LoVo (cell line): ENCODE measurements at places on chromosomes 12 and 14.

- no peak for DNase-seq
Observed at GRCh38 chr12:79300199-79300568, 390.6 kb downstream of the PAWR start.

DNA sequence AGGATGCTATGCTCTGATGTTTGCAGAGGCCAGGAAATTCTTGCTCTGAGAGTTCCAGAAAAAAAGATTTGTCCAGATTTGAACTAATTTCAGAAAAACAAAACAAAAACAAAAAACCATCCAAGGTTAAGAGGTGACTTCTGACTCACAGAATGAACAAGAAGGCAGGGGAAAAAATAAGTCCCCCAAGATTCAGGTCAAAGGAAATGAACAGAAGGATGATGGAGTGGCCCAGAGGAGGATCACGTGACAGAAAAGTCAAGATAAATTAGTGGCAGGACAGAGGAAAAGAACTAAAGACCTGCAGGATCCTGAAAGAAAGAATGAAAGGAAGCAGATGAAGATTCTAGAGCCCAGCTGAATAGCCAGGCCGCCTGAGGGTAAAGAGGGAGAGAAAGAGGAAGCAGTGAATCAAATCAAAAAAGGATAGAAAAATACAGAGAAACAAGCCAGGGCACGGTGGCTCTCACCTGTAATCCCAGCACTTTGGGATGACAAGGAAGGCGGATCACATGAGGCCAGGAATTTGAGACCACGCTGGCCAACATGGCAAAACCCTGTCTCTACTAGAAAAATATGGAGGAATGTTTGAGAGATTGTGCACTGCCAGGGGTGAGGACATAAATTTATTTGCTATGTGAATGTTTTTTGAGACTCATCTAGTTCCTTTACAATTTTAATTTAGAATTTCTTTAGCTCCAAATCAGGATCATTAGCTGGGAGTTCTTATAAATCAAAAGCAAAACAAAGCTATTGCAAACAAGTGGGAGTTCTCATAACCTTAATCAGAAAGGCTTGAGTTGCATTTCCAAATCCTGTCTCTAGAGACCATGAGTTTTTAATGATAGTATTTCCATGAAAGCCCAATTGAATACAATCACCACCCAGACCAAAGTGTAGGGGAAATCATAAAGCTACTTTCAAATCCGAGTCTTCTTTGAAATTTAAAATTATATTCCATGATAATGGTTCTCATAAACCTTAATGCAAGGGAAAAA lies 217.1 kb upstream of the PLEKHG7 start:
- no peak for DNase-seq

DNA sequence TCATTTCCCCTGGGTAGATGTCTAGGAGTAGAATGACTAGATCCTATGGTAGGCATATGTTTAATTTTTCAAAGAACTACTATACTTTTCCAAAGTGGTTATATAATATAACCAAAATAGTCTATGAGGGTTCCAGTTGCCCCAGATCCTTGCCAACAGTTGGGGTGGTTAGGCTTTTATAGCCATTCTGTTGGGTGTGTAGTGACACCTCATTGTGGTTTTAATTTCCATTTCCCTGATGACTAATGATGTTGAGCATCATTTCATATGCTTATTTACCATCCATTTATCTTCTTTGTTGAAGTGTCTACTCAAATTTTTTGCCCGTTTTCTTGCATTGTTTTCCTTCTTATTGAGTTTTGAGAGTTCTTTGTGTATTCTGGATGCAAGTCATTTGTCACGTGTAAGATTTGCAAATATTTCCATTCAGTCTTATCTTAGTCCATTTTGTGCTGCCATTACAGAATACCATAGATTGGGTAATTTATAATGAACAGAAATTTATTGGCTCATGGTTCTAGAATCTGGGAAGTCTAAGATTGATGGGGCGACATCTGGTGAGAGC lies 4.7 kb downstream of the SYNE2 start:
- DNase-seq = no peak

DNA sequence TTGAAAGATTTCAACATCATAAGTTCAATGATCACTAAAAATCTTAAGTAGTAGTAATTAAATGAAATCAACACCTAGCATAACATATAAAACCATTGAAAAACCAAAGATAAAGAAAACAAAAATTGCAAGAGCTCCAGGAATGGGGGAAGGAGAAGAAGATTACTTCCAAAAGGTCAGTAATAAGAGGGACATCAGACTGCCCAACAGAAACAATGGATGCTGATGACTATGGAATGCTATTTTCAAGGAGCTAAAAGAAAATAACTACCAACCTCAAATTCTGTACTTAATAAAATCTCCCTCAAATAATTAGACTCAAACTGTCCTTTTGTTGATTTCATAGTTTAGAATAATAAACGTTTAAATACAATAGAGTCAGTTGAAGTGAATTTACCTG lies 314.5 kb upstream of the LMO3 start:
- DNase-seq = no peak

GRCh38 chr12:43576162-43576561 lies 24.2 kb upstream of the ADAMTS20 start:
- DNase-seq = no peak

GRCh38 chr12:103093499-103094106 lies 136.1 kb downstream of the ASCL1 start:
- DNase-seq = peak; percentile 78

GRCh38 chr12:120455302-120455701 lies 9.1 kb downstream of the GATC start:
- DNase-seq = no peak

DNA sequence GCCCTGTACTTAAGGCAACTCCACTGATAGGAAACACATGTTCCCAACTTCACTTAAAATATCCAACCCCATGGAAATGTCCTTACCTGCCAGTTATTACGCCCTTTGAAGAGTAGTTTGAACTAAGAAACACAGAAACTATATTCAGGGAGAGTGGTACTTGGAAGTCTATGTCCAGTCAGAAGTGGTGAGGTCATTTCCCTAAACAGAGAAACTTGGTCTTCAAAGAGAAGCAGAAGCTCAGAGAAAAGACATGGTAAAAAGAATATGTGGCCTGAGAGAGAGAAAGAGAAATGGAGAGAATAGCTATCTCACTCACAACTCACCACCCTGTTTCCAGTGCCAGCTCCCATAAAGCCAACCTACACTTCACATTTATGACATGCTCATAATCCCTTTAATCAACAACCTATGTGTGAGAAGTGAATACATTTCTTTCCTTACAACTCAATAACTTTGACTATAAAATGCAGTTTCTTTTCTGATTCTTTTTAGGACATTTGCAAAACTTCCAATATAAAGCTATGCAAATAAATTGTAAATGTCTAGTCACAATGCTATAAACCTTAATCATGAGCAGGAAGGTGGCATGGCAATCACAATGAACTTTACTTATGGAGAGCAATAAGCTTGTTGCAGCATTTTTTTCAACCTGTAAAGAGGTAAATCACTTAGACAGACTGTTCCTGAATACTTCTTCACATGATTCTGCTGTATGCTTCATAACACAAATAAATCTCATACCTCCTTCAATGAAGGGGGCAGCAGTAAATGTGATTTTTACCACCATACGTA lies 67.1 kb downstream of the CPNE8 start:
- DNase-seq = peak; percentile 26

DNA sequence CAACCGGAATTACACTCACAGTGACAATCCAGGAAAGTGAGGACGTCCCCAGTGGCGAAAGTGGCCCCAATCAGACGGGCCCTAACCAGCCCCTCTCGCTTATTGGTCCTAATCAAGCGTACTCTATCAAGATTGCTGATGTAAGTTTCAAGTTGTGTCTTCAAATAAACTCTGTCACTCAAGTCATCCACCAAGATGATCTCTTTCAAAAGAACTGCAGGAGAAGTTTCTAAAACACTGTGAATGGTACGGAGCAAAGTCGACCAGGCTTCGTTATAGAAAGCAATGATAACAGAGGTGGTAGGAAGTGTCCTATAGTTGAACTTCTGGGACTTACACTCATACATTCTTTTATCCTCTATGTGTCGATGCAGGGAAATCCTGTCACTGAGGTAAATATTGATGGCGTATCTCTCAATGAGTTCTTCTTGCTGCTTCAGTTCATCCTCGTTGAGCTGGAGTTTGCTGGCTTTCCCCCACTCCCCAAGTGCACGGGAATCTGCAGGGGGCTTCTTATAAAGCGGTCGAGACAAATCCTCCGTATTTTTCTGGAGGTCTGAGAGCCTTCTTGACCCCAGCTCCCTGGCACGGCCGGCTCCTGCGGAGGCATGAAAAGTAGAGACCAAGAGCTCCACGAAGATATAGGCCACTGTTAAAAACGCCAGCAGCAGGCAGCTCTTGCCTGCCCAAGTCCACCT lies 604 bp downstream of the GALNT4 start:
- DNase-seq = no peak

- DNase-seq = no peak
Observed at GRCh38 chr12:106418970-106419369, 61.4 kb downstream of the POLR3B start.
